ENCODE measurements at places on chromosomes 3 and 15. TPM values are rescaled to one million over a fixed set of nuclear protein-coding genes. Genes with fewer than 3 reads are reported as not detected.

- H3K4me1 ChIP-seq: no peaks in the 10 kb centered on the region
- H3K36me3 ChIP-seq: no peaks in the 10 kb centered on the region
- no peak overlapping the region for H3K27ac ChIP-seq
Observed at GRCh38 chr15:67011617-67012005, 53.8 kb upstream of the SMAD3 start.

- no peak for DNase-seq
- H3K27me3 ChIP-seq: no peaks in the 10 kb centered on the region
- H3K36me3 ChIP-seq: no peaks in the 10 kb centered on the region
- H3K4me1 ChIP-seq: peaks cover 75% of the 10 kb centered on the region
Observed at GRCh38 chr15:64024172-64025050, 21.9 kb downstream of the DAPK2 start.

DNA sequence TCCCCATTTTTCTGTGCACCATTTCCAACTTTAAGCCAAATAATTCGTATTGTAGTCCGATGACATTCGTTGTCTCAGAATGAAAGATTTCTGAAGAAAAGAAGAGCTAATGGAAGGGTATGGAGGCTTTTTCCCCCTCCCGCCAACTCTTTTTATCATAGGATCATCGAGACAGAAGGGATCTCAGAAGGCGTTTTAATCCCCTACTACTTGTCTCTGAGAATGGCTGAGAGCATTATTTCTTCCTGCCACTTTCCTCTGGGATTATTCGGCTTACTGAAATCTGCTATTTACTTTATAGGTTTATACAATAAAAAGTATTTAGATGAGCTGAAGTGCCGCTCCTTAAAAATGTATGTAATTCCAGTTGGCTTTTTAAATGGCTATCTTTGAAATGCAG lies 789.8 kb downstream of the EDEM1 start:
- no peak for DNase-seq
- H3K27ac ChIP-seq: no peak overlapping the region
- H3K27me3 ChIP-seq: no peaks in the 10 kb centered on the region
- H3K4me3 ChIP-seq: no peak overlapping the region
- no peaks in the 10 kb centered on the region for H3K36me3 ChIP-seq
- no peaks in the 10 kb centered on the region for H3K4me1 ChIP-seq

DNA sequence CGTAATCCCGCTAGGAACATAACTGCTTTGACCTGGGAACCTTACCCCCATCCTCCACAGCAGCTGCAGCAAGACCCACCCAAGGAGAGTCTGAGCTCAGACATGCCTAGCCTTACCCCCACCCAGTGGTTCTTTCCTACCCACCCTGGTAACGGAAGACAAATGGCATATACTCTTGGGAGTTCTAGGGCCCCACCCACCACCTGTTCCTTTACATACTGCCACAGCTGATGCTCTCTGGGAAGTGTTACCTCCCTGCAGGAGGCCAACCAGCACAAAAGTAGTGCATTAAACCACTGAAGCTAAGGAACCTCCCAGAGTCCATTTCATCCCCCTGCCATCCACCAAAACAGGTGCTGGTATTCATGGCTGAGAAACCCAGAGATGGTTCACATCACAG lies 50.6 kb upstream of the AZI2 start:
- no peak overlapping the region for H3K4me3 ChIP-seq
- DNase-seq: no peak
- H3K27ac ChIP-seq: no peak overlapping the region
- H3K27me3 ChIP-seq: no peaks in the 10 kb centered on the region
- no peaks in the 10 kb centered on the region for H3K36me3 ChIP-seq
- H3K4me1 ChIP-seq: no peaks in the 10 kb centered on the region

The CFAP91 gene
- total RNA-seq: 0.88 TPM

The NEK10 gene
- total RNA-seq: 5.3 TPM

DNA sequence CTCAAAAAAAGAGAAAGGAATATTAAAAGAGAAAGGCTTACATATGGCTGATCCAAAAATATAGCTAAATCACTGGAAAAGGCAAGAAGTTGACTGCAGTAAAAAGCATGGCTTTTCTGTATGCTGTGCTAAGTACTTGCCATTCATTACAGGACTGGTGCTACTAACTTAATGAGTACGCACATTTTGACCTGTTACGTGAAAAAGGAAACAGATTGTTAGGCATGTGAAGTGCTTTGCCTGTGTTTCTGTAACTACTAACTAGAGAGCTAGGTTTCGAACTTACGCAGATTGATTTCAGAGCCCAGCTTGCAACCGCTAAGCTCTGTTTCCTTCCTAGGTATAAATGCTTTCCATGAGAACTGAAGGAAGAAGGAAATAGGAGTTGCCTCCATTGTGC lies 2.8 kb downstream of the TRNT1 start:
- H3K4me3 ChIP-seq: no peak overlapping the region
- peaks cover 8% of the 10 kb centered on the region for H3K4me1 ChIP-seq
- H3K36me3 ChIP-seq: peaks cover 5% of the 10 kb centered on the region
- no peaks in the 10 kb centered on the region for H3K27me3 ChIP-seq
- no peak overlapping the region for H3K27ac ChIP-seq

The GPR87 gene
- total RNA-seq: not detected

DNA sequence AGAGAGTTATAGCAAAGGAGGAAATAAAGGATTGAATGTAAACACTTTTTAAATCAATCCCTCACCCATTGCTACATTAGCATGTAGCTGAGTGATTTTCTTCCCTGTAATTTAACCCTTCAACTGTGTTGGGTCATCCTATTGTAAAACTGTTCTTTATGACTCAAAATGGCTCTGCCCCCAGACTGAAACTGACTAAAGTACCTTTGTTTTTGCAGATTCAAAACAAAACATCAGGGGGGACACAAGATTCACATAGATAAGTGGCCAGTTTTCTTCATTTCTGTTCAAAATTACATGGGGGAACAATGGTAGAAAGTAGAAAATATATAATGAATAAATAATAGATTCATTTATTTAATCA lies 268.4 kb downstream of the IGSF11 start:
- H3K27me3 ChIP-seq: no peaks in the 10 kb centered on the region
- no peak overlapping the region for H3K27ac ChIP-seq
- DNase-seq: no peak
- no peak overlapping the region for H3K4me3 ChIP-seq

- no peak overlapping the region for H3K4me3 ChIP-seq
- no peaks in the 10 kb centered on the region for H3K4me1 ChIP-seq
- no peaks in the 10 kb centered on the region for H3K27me3 ChIP-seq
- no peak for DNase-seq
Observed at GRCh38 chr15:90845201-90845949, 23.0 kb upstream of the FURIN start.

DNA sequence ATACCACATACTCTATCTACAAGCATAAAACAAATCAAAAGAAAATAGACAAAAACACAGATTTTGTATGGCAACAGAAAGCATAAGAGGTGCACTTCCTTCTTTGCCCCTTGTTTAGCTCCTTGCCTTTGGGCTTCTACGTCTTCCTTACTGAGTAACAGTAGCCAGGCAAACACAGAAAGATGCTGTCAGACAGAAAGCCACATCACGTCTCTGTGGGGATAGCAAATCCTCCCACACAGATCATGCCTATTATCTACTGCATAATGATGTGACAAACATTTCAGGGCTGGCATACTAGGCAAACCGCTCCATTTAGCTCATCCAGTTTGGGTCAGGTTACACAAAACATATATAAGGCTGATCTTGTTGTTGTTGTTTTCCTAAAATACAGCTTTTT lies 92.7 kb downstream of the BOC start:
- H3K4me1 ChIP-seq: no peaks in the 10 kb centered on the region
- no peak overlapping the region for H3K4me3 ChIP-seq
- no peak for DNase-seq
- no peaks in the 10 kb centered on the region for H3K36me3 ChIP-seq
- no peaks in the 10 kb centered on the region for H3K27me3 ChIP-seq
- H3K27ac ChIP-seq: no peak overlapping the region

The NLGN1 gene
- 0.58 TPM for total RNA-seq

The ADAMTS17 gene
- total RNA-seq: 4.4 TPM

The CCDC14 gene
- 3.5 TPM for total RNA-seq

DNA sequence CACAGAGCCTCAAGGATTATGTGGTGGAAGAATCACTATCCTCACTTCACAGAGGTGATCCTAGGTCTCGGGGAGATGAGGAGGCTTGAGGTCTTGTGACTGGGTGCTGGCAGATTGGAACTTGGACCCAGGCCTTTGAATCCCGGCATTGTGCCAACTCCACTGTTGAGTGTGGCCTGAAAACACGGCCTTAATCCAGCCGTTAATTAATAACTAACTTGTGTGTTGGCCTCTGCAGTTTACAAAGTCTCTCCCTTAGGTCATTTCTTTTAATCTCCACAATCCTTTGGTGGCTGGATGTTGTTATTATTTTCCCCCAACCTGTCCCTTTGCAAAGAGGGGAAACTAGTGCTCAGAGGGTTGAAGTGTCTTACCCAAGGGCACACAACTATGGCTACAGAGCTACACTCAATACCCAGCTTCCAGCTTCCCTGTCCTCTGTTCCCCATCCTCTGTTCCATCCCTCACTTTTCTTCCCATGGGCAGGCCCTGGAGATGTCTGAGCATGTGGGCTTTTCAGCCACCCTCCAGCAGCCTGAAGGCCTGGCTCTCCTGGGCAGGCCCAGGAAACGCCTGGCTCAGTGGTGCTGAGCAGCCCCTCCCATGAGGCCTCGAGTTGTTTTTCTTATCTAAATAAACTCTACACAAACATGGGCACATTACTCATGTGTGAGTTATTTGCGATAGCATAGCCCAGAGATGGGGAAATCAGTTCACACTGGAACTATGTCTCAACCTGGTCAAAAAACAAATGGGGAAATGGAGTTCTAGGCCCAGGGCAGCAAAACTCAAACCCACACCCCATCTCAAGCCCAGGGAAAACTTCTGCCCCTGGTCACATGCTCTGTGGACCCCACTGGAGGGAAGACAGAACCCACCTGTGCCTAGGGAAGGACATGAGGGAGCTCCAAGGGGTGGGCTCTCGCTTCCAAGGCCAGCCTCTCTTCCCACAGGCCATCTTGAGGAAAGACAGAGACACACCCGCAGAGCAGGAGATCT lies 16.8 kb upstream of the SMAD3 start:
- DNase-seq: no peak
- no peaks in the 10 kb centered on the region for H3K27me3 ChIP-seq
- no peaks in the 10 kb centered on the region for H3K36me3 ChIP-seq
- no peak overlapping the region for H3K4me3 ChIP-seq
- peak overlapping the region; percentile 67 for H3K27ac ChIP-seq

- no peaks in the 10 kb centered on the region for H3K27me3 ChIP-seq
- no peak overlapping the region for H3K4me3 ChIP-seq
- peaks cover 5% of the 10 kb centered on the region for H3K4me1 ChIP-seq
- H3K36me3 ChIP-seq: no peaks in the 10 kb centered on the region
Observed at GRCh38 chr3:37887824-37888223, 26.1 kb downstream of the CTDSPL start.

- no peaks in the 10 kb centered on the region for H3K4me1 ChIP-seq
- H3K27me3 ChIP-seq: no peaks in the 10 kb centered on the region
- no peaks in the 10 kb centered on the region for H3K36me3 ChIP-seq
- H3K27ac ChIP-seq: no peak overlapping the region
- DNase-seq: peak; percentile 62
- no peak overlapping the region for H3K4me3 ChIP-seq
Observed at GRCh38 chr3:122074621-122075265, 19.6 kb downstream of the CD86 start.

The SLC49A4 gene
- 26.9 TPM for total RNA-seq

The NANOGP8 gene
- not detected for total RNA-seq
